Esophagus squamous epithelium (tissue), 5 donors: ENCODE measurements at places on chromosomes 6 and 20.

DNA sequence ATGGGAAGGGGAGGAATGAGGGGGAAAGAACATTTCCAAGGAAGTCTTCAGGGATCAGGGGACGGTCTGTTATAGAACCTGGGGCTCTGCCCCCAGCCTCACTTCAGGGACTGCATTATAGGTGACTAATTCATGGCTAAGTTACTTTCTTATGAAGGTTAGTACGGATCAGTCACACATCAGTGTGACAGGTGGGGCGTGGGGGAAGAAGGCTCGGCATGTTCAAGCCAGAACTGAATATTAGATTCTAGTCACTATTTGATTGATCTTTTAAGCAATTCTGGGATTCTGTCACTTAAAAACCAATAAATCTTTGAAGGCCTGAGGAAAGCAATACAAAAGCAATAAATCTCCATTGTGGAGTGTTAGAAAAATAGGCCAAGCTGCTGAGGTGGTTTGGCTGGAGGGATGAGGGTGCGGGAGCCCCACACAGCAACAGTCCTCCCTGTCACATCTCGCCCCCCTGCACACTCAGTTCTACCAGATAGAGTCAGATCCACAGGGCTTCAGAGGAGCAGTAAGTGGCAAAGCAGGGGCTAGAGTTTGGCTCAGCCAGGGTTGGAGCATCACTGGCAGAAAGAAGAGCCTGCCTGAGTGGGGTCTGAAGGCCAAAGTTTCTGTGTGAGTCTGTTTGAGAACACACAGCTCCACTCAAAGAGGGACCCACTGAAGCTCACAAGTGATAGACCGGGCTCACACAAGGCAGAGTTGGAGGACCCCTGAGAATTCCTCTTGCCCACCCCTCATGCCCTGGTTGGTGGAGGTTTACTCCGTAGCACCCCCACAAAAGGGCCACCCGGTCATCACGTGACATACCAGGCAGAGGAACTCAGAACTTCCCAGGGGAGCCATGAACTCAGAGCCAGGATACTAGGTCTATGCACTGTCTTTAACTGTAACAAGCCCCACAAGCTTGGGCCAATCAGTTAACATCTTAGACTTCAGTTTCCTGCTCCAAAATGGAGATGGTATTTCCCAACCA lies 728.3 kb upstream of the CHD6 start:
- DNase-seq: no peak

- no peak for DNase-seq
Observed at GRCh38 chr6:19554356-19555225, 282.6 kb upstream of the ID4 start.

- no peak for DNase-seq
Observed at GRCh38 chr20:3242172-3242692, 3.2 kb upstream of the SLC4A11 start.

DNA sequence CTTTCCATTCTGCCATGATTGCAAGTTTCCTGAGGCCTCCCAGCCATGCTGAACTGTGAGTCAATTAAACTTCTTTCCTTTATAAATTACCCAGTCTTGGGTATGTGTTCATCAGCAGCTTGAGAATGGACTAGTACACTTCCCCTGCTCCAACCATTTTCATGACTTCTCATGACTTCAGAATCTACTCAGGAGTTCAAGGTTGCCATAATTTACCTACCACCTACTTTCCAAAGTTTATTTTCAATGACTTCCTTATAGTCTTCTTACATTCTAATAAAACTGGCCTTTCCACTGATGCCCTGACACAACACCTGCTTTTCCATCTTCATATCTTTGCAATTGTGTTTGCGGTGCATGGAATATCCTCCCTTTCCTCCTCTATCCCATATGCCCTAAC lies 31.2 kb upstream of the PKIB start:
- DNase-seq: no peak

- DNase-seq: no peak
Observed at GRCh38 chr6:14113976-14114375, 3.6 kb upstream of the CD83 start.

- DNase-seq: no peak
Observed at GRCh38 chr6:112123982-112124381, 36.6 kb downstream of the FAM229B start.

GRCh38 chr6:162372106-162372505 lies 355.5 kb downstream of the PRKN start:
- DNase-seq: no peak

GRCh38 chr6:106804346-106805335 lies 169.9 kb downstream of the CD24 start:
- no peak for DNase-seq

DNA sequence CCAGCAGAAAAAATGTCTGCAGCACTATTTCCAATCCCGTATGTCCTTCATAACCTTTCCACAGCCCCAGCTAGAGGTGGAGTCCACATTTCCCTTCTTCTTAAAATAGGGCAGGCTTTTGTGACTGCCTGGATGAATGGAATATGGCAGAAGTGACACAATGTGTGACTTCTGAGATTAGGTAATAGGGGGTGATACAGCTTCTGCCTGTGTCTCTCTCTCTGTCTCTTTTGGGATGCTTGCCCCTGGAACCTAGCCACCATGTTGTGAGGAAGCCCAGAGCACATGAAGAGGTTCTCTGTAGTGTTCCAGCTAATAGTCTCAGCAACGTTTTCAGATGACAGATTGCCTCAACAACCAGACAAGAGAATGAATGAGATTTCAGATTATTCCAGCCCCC lies 51.4 kb downstream of the CLIC5 start:
- DNase-seq: no peak

DNA sequence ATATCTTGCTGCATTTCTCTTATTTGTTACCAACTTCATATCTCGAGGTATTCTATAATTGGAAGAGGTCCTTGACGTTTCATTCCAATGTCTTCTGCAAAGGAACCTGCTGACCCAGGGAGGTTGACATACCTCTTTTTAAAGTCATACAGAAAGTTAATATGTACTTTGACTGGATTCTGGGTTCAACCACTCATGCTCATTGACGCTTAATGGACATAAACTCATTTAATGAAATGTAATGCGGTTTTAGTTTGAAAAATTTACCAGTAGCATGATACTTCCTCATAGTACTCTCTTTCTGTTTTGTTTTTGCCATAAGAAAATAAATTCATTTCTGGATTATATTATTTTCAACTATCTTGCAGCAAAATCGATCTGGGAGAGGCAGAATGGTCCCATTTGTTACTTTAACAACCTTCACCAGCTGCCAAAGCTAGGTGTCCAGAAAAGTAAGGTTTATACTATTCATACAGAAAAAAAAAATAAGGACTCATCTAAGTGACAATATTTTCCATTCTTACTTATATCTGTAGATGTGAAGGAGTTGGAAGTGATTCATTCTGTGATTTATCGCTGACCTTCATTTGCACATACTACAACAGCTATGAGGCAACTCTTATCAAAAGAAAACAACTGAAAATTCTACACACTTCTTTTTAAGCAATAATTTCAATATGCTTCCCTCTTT lies 101.6 kb downstream of the ATXN1 start:
- DNase-seq: no peak

- no peak for DNase-seq
Observed at GRCh38 chr6:170286246-170286933, 4.5 kb downstream of the DLL1 start.

- no peak for DNase-seq
Observed at GRCh38 chr6:1609648-1610496, at the start of gene FOXC1. Gene FOXC1, plus strand, starts transcription at chr6:1609915. Its CDS starts 531 bp downstream, at chr6:1610446.

DNA sequence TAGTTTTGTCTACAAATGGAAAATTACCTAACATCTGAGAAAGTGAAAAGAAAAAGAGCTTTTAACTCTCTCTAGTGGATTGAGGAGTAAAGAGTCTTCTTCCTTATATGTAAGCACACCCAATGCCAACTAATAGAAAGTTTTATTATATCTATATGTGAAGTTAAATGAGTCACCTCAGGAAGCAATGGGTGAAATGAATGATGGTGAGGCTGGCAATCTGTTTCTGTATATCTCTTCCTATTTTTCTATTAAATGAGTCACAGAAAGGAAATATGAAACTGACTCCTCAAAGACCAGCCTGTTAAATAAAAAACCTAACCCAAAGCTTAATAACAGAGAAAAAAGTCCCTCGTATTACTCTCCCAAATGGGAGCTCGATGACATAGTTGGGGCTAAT lies 71.3 kb downstream of the OTOR start:
- no peak for DNase-seq

DNA sequence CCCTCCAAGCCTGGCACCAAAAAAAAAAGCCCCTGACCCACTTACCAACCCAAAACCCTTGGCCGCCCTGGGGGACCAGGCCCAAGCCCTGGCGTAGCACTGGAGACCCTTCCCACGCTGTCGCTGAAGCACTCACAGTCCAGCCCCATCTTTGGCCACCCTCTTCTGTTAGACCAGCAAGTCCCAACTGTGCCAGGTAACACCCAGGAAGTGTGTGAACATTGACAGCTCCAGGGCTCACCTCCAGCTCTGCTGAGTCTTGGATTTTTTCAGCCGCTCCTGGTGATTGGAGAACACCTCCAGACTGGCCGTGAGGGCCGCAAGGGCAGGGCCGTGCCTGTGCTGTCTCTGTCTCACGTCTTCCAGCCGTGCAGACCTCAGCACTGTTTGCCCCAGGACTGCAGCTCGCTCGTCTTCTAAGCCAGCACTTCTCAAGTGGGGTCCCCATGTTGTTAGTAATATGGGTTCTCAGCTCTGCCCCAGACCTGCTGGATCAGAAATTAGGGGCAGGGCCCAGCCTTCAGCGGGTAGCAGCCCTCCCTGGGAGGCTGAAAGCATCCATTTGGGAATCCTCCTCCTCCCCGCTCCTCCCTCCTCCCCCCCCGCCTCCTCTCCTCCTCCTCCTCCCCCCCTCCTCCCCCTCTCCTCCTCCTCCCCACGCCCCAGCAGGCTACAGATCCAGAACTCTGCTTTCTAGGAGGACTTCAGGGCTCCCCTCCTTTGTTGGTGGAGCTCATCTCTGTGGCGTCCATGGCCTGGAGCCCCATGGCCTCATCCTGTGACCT lies 18.1 kb downstream of the NPEPL1 start:
- no peak for DNase-seq

DNA sequence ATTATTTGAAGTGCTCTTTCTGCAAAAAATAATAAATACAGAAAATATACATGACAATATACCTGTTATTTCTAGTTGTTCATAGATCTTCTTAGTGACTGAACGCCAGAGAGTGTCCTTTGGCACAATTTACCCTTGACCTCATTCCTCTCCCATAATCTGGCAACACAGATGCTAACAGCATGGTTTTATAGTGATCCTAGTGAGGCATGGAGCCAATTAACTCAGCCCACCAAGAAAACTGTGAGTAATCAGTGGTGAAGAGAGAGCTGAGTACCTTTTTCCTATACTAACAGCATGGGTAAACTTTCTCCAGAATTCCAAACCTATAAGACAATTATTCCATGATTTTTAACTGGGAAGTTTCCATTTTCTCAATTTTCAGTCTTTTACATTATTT lies 61.0 kb downstream of the VGLL2 start:
- DNase-seq: no peak

DNA sequence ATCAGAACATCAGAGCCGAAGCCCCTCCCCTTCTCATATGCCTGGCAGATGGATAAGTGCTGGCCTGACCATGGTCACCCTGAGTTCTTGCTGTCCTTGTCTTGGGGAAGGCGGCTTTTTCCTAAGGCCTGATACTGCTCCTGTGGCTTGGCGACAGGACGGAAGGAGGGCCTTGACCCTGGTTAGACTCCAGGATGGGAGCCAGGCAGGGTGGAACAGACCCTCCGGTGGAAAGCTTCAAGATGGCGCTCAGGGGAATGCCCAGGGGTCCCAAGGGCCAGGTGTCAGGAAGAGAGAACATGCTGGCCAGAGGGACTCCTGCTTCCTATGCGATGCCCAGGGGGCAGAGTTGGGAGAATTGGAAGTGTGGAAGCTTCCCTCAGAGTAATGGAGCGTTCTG lies 29.6 kb downstream of the ADA start:
- DNase-seq: no peak

GRCh38 chr20:46083101-46083500 lies 6.7 kb downstream of the NCOA5 start:
- no peak for DNase-seq

- no peak for DNase-seq
Observed at GRCh38 chr20:39939241-39939865, 749.7 kb downstream of the MAFB start.

DNA sequence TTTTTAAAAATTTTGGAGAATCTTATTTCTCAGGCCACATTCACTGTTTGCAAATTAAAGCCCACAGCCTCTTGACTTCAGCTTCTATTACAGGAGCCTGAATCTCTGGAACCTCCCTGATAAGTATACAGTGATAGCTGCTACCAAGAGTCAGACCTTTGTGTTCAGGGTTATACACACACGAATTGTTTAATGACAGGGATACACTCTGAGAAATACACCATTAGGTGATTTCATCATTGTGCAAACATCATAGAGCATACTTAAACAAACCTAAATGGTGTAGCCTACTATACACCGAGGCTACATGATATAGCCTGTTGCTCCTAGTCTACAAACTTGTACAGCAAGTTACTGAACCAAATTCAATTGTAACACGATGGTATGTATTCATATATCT lies 473.9 kb downstream of the PKHD1 start:
- DNase-seq: no peak

- no peak for DNase-seq
Observed at GRCh38 chr6:53956068-53956711, 155.1 kb upstream of the MLIP start.

- DNase-seq: no peak
Observed at GRCh38 chr20:50996901-50997865, 25.7 kb downstream of the KCNG1 start.

DNA sequence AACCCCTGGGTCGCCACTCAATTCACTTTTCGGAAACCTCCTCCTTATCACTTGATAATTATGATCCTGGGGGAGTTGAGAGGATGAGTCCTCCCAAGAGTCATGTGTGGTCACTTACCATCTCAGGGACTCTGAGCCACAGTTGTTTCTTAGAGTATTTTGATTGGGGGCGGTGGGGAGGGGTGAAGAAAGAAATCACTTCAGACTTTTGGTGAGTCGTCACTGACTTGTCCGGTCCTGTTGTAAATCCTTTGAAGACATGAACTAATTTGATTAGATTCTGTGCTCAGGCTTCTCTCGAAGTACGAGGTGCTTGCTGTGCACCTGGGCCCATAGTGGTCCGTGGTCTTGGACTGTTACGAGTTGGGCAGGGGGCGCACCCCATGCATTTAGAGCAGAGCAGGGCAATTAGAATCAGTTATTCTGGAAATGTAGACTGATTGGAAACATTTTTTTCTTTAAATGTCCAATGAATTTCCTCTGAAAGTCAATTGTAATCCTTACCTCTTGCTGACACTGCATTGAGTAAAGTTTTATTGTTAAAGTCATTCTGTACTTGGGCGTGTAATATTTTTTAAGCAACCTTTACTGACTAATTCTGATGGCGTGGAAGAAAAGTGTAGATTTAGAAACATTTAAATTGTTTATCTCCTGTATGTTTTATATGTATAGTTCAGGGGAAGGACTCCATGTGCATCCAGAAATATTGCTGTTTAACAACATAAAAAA lies 173.4 kb downstream of the SLC16A10 start:
- no peak for DNase-seq
